ENCODE measurements at places on chromosomes 16 and 17.
A peak's percentile ranks its signal among the peaks of the same experiment; 100 is the strongest.

- no peak for DNase-seq
Measured at GRCh38 chr16:29641561-29641960, 21.5 kb upstream of the SPN start.

- no peak for DNase-seq
Measured at GRCh38 chr16:30895627-30896260, 670 bp upstream of the CTF1 start.

DNA sequence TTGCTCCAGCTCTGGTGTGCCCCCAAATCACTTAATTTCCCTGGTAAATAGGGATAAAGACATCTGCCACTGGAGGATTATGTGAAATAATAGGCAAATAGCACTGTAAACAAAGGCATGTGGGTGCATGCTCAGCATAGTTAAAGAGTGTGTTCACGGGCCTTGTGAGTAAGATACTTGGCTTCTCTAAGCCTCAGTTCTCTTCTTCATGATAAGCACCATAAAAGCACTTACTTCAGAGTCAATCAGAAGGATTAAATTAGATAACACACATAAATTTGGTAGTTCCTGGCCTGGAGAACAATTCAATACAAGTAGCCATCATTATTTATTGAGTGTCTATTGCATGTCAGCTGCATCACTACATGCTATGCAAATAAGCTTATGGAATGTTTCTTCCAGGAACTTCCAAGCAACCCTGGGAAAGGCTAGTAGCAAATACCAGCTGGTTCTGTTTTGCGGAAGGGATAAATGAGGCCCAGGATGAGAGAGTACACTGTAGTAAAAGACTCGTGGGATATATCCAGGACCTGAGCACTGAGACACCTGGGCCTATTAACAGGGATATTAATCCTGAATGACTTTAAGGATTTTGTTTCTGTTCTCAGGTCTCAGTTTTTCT, 14.5 kb downstream of the CCL11 start:
- DNase-seq = no peak

- DNase-seq = no peak
Measured at GRCh38 chr16:11967195-11967911, 2.3 kb downstream of the TNFRSF17 start.

- no peak for DNase-seq
Measured at GRCh38 chr16:58462997-58463941, 36.7 kb upstream of the NDRG4 start.

DNA sequence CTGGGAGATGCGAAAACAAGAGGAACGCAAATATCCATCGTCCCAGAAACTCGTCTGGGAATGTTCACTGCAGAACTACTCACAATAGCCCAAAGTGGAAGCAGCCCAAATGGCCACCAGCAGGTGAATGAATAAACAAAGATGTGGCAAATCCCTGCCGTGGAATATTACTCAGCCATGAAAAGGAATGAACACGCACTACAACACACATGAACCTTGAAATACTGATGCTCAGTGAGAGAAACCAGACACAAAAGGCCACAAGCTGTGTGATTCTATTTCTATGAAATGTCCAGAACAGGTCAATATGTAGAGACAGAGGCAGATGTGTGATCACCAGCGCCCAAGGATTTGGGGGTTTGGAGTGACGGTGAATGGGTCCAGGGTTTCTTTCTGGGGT, 169.8 kb downstream of the IRF8 start:
- no peak for DNase-seq

DNA sequence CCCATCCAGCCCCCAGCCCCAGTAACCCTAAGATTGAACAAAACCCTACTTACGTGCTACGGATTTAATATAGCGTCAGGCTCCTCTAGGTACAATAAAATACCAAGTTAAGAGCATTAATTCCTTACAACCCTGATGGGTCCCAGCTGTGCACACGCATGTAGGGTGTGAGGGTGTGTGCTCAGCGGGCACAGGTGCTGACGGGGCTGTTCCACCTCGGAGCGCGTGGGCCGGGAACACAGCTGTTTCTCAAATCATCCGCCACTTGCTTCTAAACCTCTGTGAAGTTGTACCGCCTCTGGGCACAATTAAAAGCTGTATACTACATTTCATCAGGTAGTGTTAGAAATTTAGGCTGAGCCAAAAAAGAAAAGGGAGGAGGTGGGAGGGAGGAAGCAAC, 478.6 kb downstream of the MAF start:
- no peak for DNase-seq

DNA sequence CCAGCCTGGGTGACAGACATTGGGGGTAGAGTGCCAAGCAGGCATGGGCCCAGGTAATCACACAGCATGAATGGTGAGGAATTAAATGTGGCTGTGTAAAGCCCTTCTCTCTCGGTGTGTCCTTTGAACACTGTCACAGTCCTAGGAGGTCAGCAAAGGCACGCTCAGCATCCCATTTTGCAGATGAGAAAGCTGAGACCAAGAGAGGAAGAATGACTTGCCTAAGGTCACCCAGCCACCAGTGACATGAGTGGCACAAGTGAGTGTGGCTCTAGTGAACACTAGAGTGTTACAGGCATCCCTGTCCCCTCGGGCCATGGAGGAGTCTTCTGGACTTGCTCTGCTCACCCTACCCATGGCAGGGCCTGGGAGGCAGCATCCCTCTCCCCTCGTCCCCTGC, 10.7 kb downstream of the CTF1 start:
- no peak for DNase-seq

DNA sequence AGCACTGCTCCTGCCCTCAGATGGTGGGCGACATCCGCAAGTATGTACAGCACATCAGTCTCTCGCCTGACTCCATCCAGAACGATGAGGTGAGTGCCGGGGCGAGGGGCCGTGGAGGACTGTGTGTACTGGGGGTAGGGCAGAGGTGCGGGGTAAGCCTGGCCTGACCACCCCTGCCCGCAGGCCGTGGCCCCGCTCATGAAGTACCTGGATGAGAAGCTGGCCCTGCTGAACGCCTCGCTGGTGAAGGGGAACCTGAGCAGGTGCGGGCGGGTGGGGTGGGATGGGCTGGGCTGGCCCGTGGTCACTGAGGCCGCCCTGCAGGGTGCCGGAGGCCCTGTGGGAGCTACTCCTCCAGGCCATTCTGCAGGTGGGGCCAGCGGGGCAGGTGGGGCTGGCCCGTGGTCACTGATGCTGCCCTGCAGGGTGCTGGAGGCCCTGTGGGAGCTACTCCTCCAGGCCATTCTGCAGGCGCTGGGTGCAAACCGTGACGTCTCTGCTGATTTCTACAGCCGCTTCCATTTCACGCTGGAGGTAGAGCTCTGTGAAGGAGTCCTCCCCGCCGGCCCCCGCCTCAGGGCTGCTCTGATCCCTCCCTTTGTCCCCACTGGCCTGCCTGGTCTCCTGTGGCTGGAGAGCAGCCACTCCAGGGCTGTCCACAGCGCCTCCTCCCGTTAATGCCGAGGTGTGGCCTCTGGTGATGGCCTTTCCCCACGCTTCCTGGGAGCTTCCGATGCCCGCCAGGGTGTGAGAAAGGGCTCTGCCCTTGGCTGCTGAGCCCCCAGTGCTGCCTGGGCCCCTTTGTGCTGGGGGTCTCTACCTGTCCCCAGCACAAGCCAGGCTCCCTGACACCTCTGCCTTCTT, 5.0 kb downstream of the TSR3 start:
- DNase-seq = no peak

GRCh38 chr16:25633549-25633948, 58.2 kb upstream of the HS3ST4 start:
- no peak for DNase-seq

- DNase-seq = no peak
Measured at GRCh38 chr16:11980136-11980844, 3.8 kb downstream of the SNX29 start.

GRCh38 chr16:77579351-77579891, 142.9 kb upstream of the NUDT7 start:
- DNase-seq = peak; percentile 31

- DNase-seq = peak; percentile 74
Measured at GRCh38 chr17:27457731-27458523, 1.7 kb downstream of the KSR1 start.

DNA sequence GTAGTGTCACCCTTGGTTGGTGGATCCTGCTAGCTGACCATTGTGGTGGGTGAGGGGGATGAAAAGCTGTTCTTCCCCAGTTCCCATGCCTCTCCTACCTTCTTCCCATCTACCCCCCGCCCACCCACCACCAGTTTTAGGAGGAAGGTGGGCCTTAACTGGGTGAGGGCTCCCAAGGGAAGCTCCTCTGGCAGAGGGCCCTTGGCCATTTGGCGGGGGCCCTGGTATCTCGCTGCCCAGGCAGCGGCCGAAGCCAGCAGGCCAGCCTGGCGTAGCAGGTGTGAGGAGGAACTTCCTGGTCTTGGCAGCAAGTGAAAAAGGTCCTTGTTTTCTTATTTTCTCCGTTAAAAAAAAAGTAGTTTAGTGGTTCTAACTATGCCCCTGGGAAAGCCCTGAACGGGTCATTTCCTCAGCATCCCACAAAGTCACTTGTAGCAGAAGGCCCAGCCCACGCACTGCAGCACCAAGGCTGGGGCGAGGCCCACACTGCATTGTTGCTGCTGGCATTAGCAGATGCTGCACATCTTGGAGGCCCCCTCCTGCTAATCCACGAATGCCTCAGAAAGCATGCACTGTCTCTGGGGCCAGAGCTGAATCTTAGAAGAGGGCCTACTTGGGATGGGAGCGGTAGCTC, 72.5 kb downstream of the MPRIP start:
- DNase-seq = no peak

DNA sequence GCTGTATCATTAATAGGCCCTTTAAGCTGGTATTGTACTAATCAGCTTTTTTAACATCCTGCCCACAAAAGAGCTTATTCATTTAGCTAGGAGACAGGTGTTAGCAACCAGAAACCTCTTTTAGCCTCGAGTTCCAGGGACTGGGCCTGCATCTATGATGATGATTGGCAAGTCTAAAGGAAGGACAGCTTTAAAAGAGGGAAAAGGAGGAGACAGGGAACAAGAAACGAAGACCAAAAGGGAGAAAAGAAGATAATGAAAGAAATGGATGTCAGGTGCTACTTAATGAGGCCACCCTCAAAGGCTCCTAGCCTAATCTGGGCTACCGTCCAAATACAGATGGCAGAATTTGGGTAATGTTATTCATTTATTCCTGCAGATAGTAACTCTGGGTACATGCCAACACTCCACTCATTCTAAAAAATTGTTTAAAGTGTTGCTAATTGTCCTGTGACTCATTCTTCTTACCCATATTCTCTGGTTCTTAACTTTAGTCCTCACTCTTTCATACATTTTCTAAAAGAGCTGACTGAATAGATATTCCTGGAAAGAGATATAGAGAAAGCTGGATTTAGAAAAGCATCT, 18.7 kb upstream of the RFFL start:
- DNase-seq = peak; percentile 87

GRCh38 chr16:54780266-54780665, 150.4 kb upstream of the IRX5 start:
- no peak for DNase-seq

DNA sequence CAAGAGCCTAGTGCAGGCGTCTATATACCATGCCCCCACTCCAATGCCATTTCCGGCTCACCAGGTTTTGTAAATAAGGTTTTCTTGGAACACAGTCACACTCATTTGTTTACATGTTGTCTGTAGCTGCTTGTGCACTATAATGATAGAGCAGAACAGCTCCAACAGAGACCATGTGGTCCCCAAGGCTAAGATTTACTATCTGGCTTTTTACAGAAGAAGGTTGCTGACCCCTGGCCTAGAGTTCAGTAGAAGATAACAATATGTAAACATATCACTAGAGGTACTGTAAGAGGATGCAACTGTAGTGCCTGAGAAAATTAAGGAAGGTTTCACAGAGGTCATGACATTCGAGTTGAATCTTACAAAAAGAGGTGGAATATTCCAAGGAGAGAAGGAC, 66.3 kb downstream of the CACNG1 start:
- DNase-seq = no peak

DNA sequence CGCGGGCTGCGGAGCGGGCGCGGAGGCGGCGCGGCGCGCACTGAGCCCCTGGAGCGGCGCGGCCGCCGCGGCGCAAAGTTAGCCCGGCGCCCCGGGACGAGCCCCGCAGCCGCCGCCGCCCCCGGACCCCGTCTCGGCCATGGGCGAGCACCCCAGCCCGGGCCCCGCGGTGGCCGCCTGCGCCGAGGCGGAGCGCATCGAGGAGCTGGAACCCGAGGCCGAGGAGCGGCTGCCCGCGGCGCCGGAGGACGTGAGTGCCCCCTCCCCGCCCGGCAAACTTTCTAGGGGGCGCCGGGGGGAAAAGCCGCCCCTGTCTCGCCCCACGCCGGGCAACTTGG, 388 bp downstream of the RHBDL3 start:
- DNase-seq = no peak

- peak; percentile 4 for DNase-seq
Measured at GRCh38 chr16:56195151-56195550, 3.9 kb downstream of the GNAO1 start.

GRCh38 chr17:15039366-15039765, 225.8 kb downstream of the PMP22 start:
- DNase-seq = no peak

DNA sequence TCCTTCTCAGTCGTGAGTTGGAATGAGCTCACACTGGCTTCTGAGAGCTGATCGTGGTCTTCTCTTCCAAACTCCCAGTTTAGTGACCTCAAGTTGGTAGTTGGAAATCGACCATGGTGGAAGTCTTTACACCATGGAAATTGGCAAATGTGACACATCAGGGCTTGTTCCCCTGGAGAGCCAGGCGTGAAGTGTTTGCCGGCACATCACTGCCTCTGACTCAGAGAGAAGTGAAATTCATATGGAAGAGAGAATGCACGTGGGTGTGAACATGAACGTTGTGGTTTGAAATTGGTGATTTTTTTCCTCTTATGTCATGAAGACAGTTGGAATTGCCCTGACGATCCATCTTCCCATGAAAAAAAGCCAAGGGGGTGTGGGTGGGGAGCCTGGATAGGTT, 47.4 kb downstream of the AXIN2 start:
- no peak for DNase-seq

- DNase-seq = no peak
Measured at GRCh38 chr17:20074489-20074888, 65.3 kb downstream of the SPECC1 start.

- peak; percentile 30 for DNase-seq
Measured at GRCh38 chr16:30535777-30536190, 1.1 kb upstream of the ZNF747 start.

DNA sequence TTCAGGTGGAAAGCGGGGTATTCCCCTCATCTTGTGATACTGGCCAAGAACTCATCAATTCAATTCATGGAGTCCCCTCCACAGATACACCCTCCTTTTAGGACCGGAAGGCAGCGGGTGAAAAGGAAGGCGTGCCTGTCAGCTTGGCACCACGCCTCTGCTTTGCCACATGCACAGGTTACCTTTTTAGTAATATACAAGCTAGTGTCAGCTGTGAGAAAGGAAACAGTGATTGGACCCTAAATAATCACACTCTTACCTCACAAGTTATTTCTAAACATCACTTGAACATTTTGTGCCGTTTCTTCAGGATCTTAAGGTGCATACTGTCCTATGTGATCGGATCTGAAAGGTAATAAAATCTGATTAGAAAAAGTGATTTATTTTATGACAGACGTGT, 15.7 kb downstream of the ZDHHC7 start:
- DNase-seq = no peak

GRCh38 chr16:84096447-84097005, 20.2 kb downstream of the MBTPS1 start:
- DNase-seq = no peak
